NCI-H146 (cell line): ENCODE measurements at places on chromosomes 13 and 19.
A peak's percentile ranks its signal among the peaks of the same experiment; 100 is the strongest.

DNA sequence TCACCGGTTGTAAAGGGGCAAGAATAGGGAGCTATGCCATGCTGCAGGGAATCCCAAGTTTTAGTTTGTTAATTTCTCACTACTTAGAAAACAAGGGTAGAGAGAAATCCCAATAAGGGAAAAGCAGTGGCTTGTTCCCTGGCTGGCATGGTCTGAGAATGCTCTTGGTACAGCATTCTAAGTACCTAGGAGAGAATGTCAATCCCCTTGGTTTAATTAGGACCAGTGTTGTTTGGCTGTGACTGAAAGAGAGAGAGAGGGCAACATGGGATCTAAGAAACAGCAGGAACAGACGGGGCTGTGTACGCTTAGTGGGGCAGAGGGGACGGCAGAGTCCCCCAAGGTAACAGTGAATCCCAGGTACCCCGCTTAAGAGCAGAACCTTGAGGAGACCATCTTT lies 228.8 kb downstream of the PCDH9 start:
- DNase-seq, result no peak

DNA sequence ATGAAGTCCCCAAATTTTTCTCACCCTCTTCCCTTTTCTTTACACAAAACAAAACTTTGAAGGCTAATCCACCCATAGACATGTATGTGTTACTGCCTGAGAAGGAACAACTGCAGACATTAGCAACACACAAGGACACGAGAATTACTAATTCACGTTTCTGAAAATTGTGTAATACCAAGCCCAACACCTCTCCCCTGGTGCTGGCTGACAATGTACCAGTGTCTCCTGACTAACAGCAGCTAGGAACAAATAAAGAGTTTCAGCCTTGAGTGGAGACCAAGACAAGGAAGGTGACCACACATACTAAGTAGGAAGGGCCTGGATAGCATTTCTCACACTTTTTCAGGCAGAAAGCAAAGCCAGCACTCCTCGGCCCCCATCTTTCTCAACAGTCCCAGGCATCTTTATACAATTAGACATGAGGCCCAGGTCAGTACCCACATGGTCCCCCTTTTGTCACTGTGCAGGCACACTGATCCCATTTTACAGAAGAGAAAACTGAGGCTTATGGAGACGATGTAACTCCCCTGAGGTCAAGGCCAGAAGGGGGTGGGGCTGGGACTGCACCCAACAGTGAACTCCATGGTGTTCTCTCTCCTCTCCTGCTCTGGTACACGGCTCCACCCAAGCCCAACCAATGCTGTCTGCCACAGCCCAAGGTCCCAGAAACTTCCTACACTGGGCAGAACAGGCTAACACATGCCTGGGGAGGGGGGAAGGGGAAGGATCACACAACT lies 8.7 kb downstream of the BRD4 start:
- no peak for DNase-seq

DNA sequence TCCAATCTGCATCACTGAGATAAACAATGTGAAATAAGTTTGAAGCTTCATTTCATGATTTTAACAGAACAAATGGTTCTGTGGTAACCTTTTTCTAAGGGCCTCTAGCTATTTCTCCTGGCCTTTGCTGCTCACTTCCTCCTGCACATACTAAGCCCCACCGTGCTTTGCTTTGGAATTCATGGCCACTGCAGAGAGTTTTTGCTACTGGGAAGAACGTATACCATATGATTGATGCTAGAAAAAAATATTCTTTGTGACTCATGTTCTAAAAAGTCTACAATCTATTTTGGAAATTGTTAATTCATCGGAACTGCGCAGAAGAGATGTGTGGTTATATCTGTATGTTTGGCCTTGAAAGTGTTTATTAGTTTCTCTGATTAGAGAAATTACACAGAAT lies 747.3 kb downstream of the PCDH9 start:
- DNase-seq, result no peak

DNA sequence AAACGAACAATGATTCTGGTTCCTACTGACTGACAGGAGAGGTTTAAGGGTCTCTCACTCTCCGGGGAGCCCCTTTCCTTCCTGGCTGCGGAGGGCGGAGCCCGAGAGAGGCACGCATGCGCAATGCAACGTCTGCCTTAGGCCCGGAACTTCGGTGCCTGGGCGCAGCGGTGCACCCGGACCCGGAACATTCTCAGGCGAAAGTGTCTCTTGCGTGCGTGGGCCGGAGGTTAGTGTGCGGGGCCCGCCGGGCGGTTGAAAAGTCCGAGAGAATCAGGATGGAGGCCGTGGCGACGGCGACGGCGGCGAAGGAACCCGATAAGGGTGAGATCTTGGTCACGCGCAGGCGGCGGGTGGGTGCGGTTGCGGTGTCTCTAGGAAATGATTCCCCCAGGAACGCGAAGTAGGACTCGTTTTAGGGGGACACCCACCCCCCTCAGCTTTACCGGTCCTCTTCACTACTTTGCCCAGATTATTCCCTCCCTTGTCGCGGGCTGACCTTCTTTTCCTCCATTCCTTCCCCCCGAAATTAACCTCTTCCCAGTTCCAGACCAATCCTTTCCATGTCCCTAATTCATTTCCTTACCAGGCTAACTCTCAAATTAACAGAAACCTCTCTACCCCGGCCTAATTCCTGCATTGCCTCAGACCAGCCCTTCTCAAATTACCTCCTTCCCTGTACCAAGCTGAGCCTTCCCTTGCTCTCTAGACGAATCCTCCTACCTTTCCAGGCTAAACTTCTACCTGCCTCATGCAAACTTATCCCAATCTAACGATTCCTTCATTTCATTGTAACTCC lies at the start of gene CCDC97:
CCDC97 (plus strand) TSS at position 140 of the 799 bp plus-strand sequence; CDS start at position 279, 139 bp downstream.
- peak; percentile 89 for DNase-seq

- DNase-seq, result no peak
Observed at GRCh38 chr19:15038294-15038693, 11.0 kb upstream of the CASP14 start.

- DNase-seq, result no peak
Observed at GRCh38 chr19:2221250-2221831, 14.8 kb downstream of the PLEKHJ1 start.

DNA sequence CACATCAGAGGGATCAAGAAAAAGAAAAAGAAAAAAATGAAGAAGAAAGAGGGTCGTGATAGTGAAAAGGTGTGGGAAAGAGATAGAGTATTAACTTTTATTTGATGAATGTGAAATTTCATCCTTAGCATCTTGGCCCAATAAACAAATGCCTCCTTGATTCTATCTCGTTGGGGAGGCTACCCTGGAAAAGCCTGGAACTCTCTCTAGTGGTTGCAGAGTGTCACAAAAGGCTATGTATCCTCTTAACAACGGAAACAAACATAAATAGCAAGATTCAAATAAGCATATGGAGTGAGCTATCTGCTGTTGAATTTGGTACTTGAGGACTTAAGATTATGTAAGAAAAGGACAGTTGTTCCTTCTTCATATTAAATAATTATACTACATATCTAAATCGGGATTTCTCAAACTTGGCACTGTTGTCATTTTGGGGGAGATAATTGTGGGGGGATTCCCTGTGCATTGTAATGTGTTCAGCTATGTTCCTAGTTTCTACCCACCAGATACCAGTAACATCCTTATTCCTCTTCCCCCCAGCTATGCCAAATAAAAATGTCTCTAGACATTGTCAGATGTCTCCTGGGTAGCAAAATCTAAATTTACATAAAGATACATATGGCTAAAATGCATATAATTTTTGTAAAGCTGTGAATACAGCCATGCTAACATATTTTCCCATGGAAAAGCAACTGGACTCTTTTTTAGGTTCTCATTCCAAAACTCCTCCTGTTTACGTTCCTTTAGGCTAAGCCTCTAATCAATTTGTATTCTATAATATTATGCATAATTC lies 557.2 kb downstream of the DCT start:
- DNase-seq, result no peak

DNA sequence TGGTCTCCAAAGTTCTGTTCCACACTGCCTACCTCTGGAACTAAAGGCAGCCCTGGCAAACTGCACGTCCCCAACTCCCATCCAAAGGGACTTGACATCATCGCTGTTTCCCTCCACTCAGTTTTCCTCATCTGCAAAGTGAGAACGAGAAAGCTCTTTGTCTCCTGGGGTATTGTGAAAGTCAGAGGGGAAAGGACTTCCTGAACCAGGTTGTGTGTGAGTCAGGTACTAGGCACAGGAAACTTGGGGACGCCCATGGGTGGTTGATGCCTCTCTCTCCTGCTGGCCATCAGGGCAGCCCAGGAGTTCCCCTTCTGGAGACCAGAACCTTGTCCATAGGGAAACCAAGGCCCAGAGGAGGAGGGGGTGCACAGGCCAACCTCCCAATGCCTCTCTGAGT lies 4.7 kb downstream of the CRLF1 start:
- no peak for DNase-seq

DNA sequence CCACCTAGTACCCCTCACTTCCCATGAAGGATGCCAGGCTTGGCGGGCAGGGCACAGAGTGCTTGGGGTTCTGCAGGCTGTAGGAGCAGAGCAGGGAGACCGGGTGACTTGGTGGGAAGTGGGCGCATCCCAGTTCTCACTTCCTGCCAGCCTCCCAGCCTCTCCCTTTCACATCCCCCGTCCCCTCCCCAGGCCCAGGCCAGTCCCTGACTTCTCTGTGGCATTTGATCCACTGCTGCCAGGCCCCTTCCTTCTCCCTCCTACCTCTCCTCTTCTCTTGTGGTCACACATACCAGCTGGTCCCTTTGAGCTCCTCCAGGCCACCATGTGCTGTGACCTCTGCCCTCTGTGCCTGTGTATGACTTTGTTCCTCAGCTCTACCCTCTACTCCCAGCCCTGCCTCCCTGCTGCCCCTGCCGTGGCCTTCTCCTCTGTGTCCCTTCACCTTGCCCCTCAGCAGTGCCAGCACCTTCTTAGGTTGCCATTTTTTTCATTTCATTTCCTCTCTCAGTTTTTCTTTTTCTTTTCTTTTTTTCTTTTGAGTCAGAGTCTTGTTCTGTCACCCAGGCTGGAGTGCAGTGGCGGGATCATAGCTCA lies 19.5 kb downstream of the MYO1F start:
- DNase-seq, result no peak

DNA sequence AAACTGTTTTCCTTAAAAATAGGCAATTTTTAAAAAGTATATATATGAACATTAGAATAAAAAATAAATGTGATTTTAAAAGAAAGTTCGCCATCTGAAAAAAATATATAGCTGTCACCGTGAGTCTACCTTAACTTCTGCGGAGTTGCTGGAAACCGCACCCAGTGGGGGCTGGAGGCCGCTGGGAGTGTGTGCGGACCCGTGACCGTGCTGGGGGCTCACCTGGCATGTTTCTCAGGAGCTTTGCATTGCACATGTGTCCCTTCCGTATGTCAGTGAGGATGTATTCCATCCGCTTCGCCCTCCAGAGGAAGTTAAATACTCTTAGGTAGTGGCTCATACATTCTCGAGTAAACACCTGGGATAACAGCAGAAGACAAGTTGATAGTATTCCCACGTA lies 71.7 kb downstream of the TUBGCP3 start:
- no peak for DNase-seq

- no peak for DNase-seq
Observed at GRCh38 chr13:41941174-41941573, 19.7 kb downstream of the VWA8 start.

GRCh38 chr13:95201814-95202651 lies 99.2 kb downstream of the ABCC4 start:
- no peak for DNase-seq

GRCh38 chr19:6739883-6740588 lies 556 bp downstream of the TRIP10 start:
- DNase-seq, result peak; percentile 18

DNA sequence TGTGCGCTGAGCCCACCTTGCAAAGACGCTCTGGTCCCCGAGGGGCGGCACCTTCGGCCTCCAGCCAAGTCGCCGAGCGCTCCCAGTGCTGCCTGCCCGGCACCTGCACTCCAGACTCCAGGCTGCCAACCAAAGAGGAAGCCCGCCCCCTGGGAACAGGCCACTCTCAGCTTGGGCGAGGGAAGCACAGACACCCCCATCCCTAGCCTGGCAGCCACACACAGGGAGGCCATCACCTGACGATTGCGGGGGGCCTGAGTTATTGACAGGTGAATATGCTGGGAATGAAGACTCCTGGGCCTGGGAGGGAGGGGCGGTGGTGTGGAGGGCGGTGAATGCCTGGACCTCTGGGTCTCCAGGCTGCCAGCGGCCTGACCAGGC lies 10.3 kb upstream of the ZNF492 start:
- no peak for DNase-seq

DNA sequence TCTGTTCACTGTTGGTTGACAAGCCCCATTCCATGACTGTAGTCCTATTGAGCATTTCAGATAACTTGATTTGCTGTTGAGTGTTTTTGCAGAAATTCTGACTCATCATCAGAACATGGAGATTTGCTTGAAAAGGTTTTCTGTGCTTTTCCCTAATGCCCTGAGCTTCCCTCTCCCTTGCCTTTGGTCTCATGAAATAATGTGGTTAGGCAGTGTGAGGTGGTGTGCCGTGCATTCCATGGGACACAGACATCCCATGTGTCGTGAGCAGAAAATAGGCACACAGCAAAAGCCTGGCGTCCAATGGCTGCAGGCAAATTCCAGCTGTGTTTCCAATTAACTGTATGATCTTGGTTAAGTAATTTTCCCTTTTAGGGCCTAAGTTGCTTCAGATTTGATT lies 197.4 kb downstream of the DLEU7 start:
- DNase-seq, result no peak

DNA sequence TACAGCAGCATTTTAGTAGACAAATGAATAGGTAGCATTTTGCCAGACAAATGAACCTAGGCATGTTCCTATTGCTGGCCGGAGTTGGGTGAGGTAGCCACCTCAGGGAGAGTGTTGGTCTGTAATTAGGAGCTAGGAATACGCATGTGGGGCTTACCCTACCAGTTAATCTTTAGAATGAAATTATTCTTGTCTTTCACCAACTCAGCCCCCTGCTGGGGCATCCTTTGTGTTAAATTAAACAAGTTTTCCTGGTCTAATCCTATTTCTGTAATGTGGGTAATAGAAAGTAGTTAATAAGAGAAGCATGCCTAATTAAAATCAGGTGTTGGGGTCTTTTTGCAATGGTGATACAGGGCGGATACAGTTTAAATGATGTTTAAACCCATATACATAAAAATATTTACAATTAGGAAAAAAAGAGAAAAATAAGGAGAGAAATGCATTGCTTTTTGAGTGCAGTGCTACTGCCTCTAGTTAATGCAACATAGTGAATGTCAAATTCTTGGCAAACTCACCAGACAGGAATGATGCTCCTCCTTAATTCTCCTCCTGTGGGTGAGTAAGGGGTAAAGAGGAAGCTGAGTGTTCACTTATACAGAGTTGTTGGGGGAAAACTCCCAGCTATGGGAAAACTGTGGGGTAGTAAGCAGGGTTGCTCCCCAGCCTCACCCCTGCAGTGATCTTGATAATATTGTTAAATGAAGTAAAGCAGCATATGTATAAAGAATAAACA lies 276.4 kb upstream of the EDNRB start:
- peak; percentile 5 for DNase-seq

- no peak for DNase-seq
Observed at GRCh38 chr19:39701291-39701690, 3.0 kb upstream of the LGALS14 start.

- no peak for DNase-seq
Observed at GRCh38 chr13:58960888-58961287, 1202.8 kb downstream of the DIAPH3 start.

- no peak for DNase-seq
Observed at GRCh38 chr19:33287438-33287837, 14.9 kb downstream of the CEBPA start.
